ENCODE measurements at places on chromosomes 4 and X.

DNA sequence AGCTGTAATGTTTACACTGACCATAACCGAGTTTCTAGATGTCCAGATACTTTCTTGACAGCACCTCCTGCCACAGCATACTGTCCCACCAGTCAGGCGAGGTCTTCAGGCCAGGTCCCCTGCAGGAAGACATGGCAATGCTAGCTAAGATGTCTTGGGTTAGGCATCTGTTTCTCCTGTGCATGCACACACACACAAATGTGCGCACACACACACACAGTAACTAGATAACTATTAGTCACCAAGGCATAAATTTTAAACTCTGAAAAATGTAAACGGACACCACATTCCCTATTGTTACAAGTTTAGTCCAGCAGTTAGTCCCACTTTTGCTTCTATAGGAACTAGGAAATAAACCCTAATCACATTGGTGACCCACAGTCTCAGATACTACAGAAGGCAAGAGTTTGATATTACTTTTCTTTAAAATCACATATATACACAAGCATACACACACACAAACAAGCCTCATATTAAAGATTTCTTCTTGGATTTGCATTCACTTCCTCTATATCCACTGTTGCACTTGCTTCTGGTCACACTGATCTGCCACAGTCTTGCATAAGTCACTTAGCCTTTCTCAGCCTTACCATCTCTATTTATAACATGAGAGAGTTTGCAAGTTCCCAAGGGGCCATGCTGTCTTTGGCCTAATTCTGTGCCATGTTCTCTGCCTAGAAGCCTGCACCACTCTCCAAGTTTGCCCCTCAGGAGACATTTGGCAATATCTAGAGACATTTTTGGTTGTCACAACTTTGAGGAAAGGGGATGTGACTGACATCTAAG is 32.2 kb downstream of the IL21 start:
- no peak for DNase-seq

- no peak for DNase-seq
These were observed 72.0 kb upstream of the DCLK2 start for GRCh38 chr4:150006197-150006596.

DNA sequence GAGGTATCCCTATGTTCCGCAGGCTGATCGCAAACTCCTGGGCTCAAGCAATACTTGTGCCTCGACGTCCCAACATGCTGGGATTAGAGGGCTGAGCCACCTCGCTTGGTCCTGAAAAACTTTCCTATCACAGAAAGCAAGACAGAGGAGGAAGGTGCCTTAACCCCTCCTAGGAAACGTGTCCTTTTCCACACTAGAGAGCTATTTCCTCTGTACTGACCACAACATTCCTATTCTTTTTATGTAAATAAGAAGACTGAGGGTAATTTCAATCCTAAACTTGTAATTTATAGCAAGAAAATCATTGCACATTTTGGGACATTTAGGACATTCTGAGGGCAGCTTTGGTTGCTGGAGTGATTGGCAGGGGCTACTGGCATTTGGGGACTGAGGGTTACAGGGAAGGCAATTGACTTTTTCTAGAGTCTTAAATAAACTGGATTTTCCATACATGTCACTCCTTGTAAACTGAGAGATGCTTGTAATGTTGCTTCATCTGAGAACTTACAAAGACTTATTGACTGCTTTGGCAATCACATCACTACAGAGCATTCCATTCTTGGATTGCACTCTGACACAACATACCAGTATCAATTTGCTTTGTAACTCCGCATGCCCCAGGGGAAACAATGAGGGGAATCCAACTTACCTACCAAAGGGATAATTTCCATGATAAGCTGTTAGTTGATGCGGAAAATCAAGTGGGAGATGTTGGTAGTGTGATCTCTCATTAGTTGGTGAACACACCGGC is 15.6 kb downstream of the XAGE3 start:
- no peak for DNase-seq

- no peak for DNase-seq
These were observed 65.7 kb upstream of the FGF13 start for GRCh38 chrX:138777230-138777629.

- no peak for DNase-seq
These were observed 531 bp downstream of the CAMK2D start for GRCh38 chr4:113760795-113761619.

GRCh38 chr4:119752936-119753335 is 124.3 kb upstream of the PDE5A start:
- DNase-seq = no peak

GRCh38 chr4:89889289-89889688 is 5.4 kb upstream of the MMRN1 start:
- DNase-seq = no peak

- no peak for DNase-seq
These were observed 71.7 kb downstream of the FANCB start for GRCh38 chrX:14801136-14801535.

- DNase-seq = no peak
These were observed 1661.6 kb upstream of the PCDH7 start for GRCh38 chr4:29058531-29058930.

GRCh38 chr4:156195914-156196313 is 242.2 kb upstream of the CTSO start:
- DNase-seq = no peak

GRCh38 chr4:162699629-162700028 is 467.1 kb downstream of the NAF1 start:
- DNase-seq = no peak

DNA sequence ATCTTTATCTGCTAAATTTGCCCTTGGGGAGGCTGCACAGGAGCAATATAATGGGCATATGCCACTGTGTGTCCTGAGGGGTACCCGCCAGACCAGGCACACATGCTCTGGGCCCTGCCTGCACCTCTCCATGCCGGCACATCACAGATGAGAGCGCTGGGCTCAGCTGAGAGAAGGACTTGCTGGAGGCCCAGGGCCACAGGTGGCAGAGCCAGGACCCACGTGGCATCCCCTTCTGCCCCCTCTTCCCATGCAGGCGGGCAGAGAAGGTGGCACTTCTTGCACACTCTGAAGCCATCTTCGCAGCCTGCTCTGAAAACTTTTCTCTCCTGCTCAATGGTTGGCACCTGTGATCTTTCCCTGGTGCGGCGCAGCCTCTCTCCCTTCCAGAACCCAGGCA is 20.1 kb downstream of the CPZ start:
- DNase-seq = no peak

- no peak for DNase-seq
These were observed 111.8 kb downstream of the TMEM144 start for GRCh38 chr4:158322109-158322508.

DNA sequence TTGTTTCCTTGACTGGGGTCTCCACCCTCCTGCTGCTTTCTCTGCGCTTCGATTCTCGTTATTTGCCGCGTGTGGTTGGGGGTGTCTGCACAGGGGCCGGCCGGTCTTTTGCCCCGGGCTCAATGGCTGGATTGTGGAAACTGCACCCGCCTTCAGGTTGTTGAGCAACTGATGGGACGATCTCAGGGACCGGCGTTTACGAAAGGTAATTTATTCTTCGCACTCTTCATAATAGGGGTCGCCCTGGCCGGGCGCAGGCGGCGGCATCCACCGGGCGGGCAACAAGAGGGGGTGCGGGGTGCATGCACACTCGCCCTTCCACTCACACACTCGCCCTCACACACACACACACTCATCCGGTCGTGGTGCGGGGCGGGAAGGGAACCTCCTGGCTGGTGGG is 1.4 kb downstream of the ADGRL3 start:
- DNase-seq = no peak

GRCh38 chrX:138886769-138887168 is 175.3 kb upstream of the FGF13 start:
- peak; percentile 46 for DNase-seq

DNA sequence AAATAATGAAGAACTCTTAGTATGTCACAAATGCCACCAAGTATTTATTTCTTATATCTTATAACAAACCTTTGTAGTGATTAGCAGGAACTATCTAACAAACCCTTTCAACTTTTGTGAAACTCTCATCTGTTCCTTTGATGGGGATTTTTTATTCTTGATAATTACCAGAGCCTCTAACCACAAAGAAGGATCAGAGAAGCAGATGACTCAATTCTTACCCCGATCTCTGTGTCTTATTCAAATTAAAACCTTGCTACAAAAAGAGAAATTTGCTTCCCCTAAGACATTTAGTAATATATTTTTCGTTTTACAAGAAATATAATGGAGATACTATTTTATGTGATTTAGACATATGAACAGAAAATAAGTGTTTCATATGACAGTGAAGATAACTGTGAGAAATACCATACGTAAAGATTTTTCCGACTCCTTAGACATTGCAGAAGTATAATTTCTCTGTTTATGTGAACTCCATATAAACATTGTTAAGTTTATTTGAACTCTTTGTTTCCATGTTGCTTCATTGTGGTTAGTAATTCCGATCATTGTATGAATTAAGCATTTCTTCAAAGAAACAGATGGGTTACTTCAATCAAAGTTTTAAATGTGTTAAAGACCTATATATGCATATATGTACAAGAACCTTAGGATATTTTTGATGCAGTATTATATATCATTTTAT is 205.4 kb downstream of the CFAP299 start:
- DNase-seq = no peak

DNA sequence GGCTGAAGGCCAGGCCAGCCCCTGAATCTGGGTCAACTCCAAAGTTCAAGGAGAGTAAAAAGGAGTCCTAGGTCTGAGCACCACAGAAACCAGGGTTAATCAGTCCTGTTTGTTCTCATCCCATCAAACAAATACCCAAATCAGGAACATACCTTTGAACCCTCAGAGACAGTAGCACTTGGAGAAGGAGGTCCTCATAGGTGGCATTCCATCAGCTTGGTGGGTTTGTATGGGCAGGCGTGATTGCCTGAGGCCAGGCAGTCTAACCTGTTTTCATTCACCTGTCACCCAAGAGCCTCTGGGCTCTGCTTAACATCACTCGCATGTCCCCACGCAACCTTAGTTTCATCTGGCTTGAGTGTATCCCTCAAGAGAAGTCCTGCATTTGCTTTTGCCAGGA is 17.5 kb upstream of the MBTPS2 start:
- no peak for DNase-seq

DNA sequence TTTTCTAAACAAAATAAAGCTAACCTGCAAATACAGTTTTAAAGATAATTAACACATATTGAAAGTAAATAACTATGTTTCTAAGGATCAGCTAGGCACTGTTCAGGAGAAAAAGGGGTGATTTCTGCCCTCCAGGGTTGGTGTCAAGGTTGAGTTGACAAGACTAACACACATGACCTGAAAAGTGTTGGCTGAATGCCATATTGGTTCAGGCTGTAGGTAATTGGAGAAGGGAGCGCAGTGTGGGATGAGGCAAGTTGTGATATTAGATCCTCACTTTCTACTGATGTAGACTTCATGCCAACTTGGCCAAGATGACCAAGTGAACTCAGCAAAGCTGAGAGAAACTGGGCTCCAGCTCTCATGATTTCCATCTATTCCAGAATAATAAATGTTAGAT is 42.2 kb downstream of the PPM1K start:
- DNase-seq = no peak

GRCh38 chr4:177517862-177518261 is 75.6 kb upstream of the AGA start:
- no peak for DNase-seq

DNA sequence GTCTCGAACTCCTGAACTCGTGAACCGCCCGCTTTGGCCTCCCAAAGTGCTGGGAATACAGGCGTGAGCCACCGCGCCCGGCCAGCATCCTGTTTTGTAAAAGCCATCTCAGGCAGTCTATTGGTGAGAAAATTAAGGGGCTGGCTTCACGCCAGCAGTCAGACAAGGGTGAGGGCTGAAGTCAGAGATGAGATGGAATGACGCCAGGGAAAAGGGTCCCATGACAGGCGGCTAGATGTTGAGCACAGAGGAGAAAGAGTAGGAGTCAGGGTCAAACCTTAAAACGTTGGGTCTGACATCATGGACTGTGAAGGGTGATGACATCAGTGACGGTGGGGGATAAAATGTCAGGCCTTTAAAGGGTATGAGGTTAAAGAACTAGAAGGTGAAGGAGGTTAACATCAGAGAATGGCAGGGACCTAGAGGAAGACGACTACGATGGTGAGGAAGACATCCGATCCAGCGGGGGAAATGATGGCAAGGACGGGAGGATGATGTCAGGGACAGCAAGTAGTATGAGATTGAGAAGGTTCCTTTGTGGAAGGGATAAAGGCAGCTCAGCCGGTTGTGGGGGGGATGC is 504 bp upstream of the RBM3 start:
- no peak for DNase-seq

DNA sequence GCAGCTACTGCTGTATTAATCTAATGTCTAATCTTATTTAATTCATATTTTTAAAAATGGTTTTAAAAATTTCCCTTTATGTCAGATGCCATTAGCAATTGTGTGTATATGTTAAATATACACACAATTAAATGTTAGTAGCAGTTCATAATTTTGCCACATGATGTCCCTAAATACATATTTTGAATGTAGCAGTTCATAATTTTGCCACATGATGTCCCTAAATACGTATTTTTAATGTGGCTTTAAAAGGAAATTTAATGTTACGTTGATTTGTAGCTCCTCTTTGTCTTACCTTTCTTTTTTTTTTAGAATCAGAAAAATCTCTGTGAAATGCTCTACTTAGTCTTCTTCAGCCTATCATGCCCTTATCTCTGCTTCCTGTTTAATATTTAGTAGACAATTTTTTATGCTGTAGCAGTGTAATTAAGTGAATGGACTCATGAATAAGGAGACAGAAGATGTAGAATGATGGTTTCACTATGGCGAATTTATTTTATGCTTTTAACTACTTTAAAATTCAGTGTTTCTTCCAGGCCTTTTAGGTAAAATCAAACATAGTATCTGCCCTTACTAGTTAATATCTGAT is 26.1 kb downstream of the RBM46 start:
- no peak for DNase-seq

GRCh38 chr4:1417522-1418390 is 11.5 kb upstream of the NKX1-1 start:
- no peak for DNase-seq

DNA sequence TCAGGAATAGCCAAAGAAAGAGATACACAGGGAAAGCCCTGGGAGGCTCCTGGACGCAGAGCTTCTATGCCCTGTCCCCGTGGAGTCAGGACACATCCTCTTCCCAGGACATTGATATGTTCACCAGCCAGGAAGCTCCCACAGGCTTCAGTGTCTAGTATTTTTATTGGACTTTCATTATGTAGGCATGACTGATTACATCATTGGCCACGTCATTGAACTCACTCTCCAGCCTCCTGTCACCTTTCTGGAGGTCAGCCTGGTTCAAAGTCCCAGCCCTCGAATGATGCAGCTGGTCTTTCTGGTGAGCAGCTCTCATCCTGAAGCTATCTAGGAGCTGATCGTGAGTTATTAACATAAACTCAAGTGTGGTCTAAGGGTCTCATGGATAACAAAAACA is 104.1 kb downstream of the CPEB2 start:
- no peak for DNase-seq

- no peak for DNase-seq
These were observed 200.0 kb upstream of the FTHL17 start for GRCh38 chrX:31271615-31272471.

Measured in PC-9 (cell line).